Iris pigment epithelial cell (primary cell): ENCODE measurements at places on chromosomes 12 and 14.

DNA sequence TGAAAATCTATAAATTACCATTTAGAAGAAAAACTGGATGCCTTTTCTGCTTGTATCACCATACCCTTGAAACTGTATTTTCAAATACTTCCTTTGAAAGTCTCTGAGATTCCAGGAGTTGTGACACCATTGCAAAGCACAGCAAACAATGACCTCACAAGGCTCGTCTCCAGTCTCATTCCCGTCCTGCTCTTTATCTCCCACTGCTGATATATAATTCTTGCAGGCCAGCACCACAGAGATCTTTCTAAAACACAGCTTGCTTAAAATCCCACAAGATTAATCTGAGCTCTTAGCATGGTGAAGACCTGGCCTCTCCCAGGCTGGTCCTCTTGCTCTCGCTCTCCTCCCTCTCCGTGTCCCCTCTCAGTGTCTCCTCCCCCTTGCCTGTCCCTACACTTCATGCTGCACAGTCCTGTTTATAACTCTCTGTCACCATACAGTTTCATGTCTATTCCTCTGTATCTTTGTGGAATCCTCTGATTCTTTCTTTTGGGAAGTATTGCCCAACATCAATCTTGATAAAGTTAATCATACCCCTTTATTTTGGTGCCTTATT lies 51.8 kb downstream of the ZFYVE21 start:
- DNase-seq, result peak; percentile 17

DNA sequence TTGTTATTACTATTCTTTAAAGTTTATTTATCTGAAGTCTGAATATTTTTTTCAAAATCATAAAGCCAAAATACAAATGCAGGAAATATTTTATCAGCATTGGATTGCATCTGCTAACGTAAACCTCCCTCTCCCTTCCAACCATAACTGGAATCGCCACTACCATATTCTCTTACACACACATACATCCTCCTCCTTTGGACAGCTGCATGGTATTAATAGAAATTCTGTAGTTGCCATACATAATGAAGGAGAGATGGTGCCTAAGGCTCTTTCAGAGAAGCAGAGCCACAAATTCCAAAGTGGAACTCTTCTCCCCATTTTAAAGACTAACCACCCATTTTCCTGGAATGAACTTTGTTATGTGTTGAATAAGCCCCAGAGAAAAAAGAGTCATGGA lies 352.7 kb downstream of the MDGA2 start:
- DNase-seq, result no peak

DNA sequence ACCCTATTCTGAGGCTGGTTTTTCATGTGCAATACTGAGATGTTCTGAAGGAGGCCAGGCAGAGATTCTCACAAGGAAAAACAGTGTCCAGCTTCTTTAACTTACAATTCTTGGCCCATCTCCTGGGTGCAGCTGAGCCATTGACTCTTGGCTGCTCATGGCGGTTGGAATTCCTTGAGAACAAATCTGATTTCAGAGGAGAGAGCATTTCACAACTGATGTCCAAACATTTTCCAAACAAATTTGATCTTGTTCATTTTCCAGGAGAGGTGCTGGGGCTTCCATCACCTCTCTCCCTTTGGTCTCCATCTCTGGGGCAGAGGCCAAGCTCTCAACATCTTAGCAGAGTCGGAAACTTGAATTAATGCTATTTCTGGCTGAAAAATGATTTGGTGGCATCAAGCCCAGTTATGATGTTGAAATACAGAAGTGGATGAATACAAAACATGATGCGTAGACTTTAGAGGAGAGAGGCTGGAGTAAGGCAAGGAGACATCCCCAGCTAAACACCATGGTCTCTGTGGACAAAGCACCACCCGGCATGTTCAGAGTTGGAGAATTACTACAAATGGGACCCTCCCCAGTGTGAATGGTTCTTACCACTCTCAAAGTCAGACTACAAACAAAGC lies 593.0 kb downstream of the VRK1 start:
- no peak for DNase-seq

- DNase-seq, result no peak
Observed at GRCh38 chr14:35797796-35798195, 11.3 kb downstream of the RALGAPA1 start.

GRCh38 chr12:38880288-38880687 lies 25.1 kb downstream of the CPNE8 start:
- no peak for DNase-seq

- peak; percentile 80 for DNase-seq
Observed at GRCh38 chr14:51331486-51332367, 91.7 kb downstream of the TMX1 start.

DNA sequence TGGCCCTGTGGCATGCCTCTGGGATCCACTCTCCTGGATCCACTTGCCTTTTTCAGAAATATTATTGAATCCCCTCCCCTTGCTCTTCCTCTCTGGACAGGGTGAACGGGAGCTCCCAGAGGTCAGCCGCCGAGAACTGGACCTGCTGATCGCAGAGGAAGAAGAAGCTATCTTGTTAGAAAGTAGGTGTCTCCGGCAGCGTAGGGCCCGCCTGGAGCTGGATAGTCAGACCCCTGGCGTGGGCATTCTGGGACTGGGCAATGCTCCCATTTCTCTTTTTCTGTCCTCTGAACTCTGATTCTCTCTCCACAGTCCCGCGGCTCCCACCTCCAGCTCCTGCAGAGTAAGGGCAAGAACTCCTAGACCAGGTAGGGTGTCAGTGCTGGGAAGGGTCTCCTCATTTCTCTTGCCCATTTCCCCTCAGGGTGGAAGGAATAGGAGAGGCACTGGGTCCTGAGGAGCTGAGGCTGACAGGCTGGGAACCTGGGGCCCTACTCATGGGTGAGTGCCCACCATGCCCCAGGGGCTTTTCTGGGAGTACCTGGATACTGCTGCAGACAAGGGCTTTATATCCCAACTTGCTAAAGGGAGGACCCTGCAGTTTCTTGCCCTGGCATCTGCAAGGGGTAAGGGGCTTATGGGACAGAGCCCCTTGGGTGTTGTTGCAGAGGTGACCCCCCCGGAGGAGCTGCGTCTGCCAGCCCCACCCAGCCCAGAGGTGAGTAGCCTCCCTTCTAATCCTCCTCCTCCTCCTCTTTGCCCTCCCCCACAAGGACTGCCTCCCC lies 5.4 kb downstream of the REC8 start:
- DNase-seq, result no peak

DNA sequence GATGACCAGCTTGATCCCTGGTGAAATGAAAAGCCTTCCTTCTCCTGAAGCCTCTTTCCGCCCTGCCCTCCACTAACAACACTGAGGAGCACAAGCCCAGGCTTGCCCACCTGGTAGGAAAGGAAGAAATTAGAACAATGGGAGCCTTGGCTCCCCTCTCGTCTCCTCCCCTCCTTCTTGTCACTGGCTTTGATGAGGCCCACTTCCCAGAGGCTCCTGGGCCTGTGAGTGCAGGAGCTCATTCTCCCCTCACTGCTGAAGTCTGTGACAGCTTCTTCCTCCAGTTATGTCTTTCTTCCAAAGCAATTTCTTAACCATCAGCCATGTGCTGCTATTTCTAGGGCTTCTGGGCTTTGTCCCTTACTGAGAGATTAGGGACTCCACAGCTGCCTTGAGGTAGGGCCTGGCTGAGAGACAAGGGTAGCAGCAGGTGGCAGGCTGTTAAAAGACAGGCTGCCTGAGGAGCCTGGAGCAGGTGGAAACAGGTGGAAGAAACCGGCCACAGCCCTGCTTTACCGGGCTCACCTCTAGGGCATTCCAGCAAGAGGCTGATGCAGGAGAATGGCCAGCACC lies 53.6 kb upstream of the SRSF5 start:
- no peak for DNase-seq

DNA sequence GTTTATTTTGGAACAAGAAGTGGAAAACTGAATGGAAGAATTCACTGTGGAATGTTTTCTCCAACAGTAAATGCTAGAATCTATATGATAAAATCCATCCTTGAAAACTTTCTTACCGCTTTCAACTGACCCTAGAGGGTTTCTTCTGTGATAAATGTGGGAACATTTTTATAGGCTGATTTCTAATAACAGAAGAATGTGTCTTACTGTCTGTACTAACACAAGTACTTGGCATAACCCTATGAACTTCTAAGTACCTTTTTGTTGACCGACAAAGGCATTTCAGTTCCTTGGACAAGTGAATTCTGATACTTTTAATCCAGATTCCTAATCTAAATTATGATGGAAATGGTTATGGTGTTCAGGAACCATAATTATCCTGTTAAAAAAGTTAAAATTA lies 1109.7 kb upstream of the FLRT2 start:
- peak; percentile 78 for DNase-seq

GRCh38 chr12:82461836-82462235 lies 103.5 kb downstream of the METTL25 start:
- DNase-seq, result peak; percentile 16

DNA sequence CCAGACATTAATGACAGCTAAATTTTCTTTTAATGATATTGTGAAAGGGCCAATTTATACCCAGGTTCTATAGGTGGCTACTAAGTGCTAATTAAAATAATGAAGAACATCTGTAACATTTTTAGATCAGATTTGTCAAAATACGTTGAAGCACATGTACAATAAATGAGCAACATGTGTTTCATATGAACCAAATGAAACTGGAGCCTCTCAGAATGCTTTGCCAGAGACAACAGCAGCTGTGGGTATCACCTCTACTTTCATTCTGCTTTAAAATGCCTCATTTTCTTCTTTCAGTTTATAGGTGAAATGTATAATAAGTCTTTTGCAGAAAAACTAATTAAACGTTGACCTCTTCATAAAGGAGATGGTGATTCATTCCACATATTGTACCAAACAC lies 26.1 kb upstream of the MYF6 start:
- DNase-seq, result no peak

DNA sequence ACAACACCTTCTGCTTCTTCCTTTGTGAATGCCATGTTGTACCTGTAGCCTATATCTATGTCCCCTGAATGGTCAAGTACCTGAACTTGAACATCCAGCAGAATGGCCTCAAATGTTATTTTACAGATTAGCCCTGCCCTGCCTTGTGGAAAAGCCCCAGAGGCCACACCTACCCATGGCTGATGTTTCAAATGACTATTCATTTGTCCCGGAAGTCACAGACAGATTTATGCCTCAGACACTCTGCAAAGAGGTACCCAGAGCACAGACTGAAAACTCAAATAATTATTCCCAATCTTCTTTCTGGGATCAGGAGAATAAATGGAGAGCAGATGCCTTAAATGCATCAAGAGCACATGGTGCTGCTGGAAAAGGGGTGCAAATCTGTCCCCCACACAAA lies 13.0 kb upstream of the DPF3 start:
- no peak for DNase-seq

DNA sequence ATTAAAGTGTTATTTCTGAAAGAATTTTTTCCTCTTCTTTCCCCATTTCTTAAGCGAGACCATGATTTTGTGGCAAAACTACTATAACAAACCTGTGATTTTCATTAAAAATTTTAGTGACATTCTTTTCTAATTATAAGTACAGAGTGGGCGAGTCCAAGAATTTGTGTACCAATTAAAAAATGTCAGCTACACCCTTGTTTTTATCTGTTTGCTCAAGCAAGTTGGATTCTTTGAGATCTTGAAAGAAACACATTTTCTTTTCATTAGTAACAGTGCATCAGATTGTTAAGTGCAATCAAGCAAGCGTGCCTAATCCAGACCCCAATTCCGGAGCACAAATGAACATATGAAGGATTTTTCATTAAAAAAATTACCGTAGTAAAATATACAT lies 338.8 kb upstream of the DDHD1 start:
- DNase-seq, result no peak

- no peak for DNase-seq
Observed at GRCh38 chr12:11684811-11685210, 35.3 kb downstream of the ETV6 start.

GRCh38 chr12:5913387-5913786 lies 31.7 kb downstream of the ANO2 start:
- DNase-seq, result no peak

GRCh38 chr12:54654926-54655325 lies 6.8 kb upstream of the DCD start:
- no peak for DNase-seq

DNA sequence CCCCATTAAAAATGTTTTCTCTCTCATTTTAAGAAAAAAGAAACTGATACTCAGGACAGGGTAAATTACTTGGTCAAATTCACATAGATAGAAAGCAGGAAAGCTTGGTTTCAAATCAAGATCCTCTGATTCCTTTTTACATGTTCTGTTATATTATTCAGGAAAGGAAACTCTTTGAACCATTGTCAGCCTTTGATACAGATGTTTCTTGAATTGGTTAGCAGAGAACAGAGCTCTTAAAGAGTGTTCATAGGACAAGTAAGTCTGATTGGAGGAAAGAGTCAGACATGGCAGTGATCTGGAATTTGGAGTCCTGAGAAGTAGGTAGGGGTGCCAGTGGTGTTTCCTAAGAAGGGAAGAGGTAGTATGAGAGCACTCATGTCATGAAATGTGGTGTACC lies 165.2 kb upstream of the BCL2L14 start:
- no peak for DNase-seq

- no peak for DNase-seq
Observed at GRCh38 chr14:38206689-38207376, 871 bp upstream of the SSTR1 start.

DNA sequence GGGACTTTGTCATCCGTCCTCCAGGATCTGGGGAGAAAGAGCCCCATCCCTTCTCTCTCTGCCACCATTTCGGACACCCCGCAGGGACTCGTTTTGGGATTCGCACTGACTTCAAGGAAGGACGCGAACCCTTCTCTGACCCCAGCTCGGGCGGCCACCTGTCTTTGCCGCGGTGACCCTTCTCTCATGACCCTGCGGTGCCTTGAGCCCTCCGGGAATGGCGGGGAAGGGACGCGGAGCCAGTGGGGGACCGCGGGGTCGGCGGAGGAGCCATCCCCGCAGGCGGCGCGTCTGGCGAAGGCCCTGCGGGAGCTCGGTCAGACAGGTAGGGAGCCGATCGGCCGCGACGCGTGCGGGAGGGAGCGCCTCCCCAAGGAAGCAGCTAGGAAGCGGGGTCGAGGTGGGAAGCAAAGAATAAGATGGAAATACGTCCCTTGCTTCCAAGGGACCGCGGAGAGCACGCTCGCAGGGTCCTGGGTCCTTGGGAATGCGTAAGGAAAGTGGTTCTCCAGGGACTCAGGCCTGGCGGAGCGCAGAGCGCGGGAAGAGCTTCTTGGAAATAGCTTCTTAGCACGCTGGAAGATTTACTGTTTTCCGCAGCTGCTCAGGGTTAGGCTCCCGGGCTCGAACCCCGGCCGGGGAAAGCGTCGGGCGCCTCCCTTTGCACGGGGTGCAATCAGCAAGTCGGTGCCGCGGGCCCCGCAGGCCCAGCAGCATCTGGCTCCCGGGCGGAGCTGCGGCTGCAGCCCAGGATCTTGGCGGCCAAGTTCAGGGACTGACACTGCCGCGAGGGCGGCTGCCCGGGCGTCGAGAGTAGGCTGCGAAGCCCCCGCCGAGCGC lies 457 bp downstream of the SOCS2 start:
- DNase-seq, result peak; percentile 38

DNA sequence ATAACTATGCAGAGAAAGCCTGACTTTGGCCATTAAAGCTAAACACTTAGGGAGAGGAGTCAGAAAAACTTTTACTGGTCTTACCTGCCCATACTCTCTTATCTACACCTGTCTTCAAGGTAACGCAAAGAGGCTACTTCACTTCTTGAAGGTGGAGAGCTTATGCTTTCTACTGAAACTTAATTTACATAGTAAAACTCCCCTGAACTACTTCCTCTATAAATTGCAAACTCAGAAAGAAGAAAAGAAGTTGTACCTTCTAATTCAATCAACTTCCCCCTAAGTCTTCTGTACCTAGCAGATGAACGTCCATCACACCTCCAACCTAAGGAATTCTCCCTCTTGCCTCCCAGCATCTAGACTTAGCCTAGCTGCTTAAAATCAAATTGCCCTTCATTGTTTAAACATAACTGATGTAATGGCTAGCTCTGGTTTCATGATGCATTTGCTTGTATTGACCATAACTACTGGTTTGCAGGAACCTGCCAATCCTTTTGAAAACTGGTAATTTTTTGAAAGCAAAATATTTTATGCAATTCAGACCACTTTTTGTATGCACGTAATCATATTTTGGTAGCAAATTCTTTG lies 87.7 kb downstream of the STON2 start:
- DNase-seq, result no peak
